AG04449 (cell line): ENCODE measurements at places on chromosomes 2 and 18.

DNA sequence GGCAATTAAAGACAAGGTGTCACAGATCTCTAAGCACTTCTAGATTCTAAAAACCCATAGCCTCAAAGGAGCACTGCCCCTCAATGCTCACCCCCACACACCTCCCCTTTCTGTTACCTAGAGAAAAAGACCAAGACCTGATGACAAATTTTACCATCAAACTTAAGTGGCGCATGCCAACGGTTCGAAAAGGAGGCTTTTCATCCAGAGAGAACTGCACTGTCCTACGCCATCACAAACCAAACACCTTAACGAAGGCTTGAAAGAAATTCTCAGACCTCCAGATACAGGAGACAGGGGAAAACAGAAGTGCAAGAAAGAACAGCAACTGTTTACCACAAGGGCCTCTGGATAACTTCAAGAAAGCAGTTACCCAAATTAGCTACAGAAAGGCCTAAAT lies 2.0 kb upstream of the ZC3H6 start:
- DNase-seq = no peak

- DNase-seq = no peak
Observed at GRCh38 chr2:19369341-19369955, 11.0 kb upstream of the OSR1 start.

GRCh38 chr2:36663851-36664695 lies 32.4 kb upstream of the VIT start:
- no peak for DNase-seq

DNA sequence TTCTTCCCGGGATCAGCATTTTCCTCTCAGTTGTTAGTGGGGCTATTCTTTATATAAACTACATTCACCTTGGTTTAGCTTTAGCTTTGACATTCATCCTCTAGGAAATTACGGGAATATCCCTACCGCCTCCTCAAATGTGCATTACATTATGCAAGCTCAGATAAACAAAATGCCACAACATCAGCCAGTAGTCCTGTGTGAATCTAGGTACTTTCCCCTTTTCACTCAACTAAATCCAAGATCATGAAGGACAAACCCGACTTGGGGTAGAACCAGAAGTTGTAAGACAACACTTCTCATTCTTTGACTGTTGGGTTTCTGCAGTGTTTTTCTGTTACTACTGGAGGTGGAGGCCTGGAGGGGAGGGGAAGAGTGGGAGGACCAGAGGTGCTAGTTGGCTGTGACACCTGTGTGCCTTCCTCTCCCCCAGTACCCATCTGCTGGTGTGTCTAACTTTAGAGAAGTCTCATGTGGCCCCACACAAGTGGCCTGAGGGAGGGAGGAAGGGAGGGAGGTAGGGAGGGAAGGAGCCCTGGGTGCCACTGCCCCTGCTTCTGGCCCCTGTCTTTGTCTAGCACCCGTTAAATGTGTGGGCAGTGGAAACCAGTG lies 84.8 kb upstream of the BCL2L11 start:
- no peak for DNase-seq

DNA sequence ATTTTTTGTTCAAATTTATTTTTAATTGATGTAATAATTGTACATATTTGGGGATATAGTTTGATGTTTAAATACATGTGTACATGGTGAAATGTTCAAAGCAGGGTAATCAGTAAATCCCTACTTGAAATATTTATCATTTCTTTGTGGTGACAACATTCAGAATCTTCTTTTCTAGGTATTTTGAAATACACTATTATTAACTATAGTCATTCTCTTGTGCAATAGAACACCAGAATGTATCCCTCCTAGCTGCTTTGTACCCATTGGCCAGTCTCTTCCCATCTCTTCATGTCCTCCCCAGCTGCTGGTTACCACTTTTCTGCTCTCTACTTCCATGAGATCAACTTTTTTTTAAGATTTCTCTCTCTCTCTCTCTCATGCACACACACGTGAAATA lies 126.5 kb downstream of the ZNF407 start:
- DNase-seq = peak; percentile 46

GRCh38 chr18:12911929-12912703 lies 28.1 kb upstream of the PTPN2 start:
- DNase-seq = no peak

- DNase-seq = no peak
Observed at GRCh38 chr2:154307007-154307406, 391.5 kb upstream of the KCNJ3 start.

GRCh38 chr18:63909870-63910269 lies 2.1 kb downstream of the SERPINB10 start:
- DNase-seq = no peak

GRCh38 chr2:11578081-11578948 lies 44.5 kb downstream of the GREB1 start:
- DNase-seq = no peak

GRCh38 chr2:141038341-141038740 lies 1092.5 kb downstream of the LRP1B start:
- no peak for DNase-seq

GRCh38 chr2:27150639-27151230 lies 1.9 kb downstream of the TCF23 start:
- no peak for DNase-seq

- DNase-seq = no peak
Observed at GRCh38 chr2:144131042-144131441, 388.9 kb downstream of the ZEB2 start.

DNA sequence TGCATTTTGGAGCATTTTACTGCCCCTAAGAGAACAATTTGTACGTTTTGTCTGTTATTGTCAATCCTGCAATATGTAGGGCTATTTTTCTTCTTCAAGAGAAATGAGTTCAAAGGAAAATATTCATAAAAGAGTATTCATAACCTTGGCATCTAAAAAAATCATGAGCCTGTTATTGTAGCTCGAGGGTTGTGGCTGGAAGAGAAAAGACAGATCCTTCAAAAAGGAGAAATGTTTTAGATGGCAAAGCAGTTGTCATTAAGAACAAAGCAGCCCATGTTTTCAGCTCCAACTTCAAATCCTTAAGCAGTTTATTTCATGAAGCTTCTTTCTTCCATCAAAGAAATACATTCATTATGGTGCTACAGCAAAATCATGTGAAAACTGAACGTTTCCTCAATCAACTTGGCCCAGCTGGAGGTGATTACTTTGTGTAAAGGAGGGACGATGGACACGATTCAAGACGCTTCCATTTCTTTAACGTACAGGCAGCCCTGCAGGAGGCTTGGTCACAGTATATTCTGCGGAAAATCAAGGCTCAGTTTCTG lies 31.4 kb downstream of the QPCT start:
- DNase-seq = no peak

- no peak for DNase-seq
Observed at GRCh38 chr2:219836647-219837177, 209.3 kb downstream of the SLC4A3 start.

DNA sequence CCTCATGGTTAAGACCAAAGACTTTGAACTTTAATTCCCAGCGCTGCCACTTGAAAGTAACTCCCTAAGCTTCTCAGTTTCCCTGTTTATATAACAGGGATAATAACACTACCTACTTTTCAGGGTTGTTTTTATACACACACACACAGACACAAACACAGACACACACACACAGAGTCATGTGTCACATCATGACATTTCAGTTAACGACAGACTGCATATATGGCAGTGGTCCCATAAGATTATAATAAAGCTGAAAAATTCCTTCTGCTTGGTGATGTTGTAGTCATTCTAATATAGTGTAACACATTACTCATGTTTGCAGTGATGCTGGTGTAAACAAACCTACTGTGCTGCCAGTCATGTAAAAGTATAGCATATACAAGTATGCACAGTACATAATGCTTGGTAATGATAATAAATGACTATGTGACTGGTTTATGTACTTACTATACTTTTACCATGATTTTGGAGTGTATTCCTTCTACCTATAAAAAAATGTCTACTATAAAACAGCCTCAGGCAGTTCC lies 89.2 kb upstream of the ITGA4 start:
- no peak for DNase-seq

- DNase-seq = no peak
Observed at GRCh38 chr2:180952082-180952481, 28.3 kb upstream of the UBE2E3 start.

- DNase-seq = no peak
Observed at GRCh38 chr18:53610957-53611356, 613.5 kb downstream of the MBD2 start.

GRCh38 chr2:38194751-38195150 lies 118.8 kb upstream of the CYP1B1 start:
- no peak for DNase-seq

GRCh38 chr2:10094271-10094814 lies 14.1 kb upstream of the CYS1 start:
- DNase-seq = no peak

DNA sequence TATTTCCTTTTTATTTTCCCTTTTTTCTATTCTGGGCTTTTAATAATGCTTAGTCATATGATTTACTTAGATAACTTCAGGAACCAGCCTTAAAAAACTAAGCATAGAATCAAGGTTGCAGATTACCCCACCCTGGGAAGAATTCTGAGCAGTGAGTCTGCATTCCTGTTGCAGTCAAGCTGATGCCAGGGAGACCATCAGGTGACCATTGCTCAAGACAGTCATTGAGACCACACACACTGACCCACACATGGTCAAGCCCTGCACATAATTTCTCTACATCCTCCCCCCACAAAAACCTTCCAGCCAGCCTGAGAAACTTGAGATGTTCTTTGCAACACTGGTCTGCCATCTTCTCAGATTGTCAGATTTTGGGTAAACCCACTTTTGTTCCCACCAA lies 83.9 kb downstream of the SH3YL1 start:
- no peak for DNase-seq

GRCh38 chr2:158359846-158360245 lies 96.7 kb downstream of the CCDC148 start:
- no peak for DNase-seq

DNA sequence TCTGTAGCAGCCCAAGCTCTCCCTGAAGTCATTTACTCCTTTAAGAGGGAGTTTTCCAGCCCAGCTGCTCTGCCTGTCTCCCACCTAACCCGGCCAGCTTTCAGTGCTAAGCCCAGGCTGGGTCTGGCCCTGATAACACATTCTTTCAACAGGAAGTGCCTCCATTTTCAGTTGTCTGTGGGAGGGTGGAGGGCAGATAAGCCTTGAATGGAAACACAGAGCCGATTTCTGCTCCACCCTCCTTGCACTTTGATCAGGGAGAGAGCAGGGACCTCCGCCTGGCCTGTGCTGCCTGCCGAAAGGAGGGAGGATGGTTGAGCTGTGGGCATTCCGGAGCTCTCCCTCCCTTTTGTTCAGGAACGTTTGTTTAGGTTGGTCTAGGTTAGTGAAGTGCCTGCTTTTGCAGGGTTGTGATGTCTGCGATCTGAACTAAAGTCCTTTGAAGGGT lies 24.8 kb downstream of the GATA6 start:
- DNase-seq = no peak

DNA sequence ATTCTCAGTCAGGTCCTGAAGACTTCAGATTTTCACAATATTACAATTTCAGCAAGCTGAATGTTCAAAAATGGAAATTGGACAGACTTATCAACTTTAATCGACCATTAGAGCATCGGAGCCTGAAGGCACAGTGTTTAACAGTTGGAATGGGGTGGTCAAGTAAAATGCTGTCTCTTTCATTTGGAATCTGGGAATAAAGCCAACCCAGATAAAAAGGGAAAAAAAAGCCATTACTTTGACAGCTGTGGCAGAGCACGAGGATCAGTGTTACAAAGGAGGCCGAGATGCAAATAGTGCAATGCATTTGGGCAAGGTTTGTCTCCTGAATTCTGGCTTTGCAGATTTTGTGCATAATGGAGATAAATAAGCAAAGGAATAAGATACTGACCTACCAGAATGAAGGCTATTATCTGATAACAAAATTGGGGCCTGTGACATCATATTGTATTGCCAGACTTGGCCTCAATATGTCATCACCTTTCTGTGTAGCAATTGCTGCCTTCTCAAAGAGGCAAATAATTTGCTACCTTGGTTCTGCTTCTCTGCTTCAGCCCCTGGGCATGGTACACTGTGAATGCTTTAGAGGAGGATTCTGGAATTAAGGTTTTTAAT lies 277.5 kb upstream of the KLHL29 start:
- DNase-seq = no peak

GRCh38 chr18:79533591-79533990 lies 137.9 kb downstream of the NFATC1 start:
- no peak for DNase-seq

- DNase-seq = no peak
Observed at GRCh38 chr18:79987566-79987965, 797 bp downstream of the TXNL4A start.

DNA sequence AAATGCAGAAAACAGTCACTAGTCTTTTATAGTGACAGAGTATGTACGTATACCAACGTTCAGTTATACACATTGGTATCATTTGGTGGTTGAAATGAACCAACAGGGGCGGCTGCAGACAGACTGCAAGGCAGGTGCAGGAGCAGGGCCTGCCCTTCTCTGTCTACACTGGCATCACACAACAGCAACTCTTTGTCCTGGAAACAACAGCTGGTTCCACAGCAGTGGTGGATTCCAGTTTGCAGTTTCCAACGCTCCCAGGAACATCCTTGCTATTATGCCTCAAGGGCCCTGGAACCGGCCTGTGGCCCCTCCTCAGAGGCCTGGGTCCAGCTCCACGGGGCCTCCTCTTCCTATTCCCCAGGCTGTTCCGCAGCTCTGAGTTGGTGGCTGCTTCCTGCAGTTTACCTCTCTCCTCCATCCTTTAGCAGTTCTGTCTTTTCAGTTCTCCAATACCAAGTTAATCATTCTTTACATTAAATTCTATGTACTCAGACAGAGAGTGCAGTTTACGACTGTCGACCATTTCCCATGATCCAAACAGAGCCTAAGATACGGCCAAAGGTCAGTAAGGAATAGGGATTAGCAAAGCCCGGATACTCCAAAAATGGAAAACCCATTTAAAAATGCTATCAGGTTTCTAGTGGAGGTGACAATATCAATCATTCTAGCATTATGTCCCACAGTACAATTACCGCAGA lies 87.8 kb downstream of the NOL10 start:
- no peak for DNase-seq

DNA sequence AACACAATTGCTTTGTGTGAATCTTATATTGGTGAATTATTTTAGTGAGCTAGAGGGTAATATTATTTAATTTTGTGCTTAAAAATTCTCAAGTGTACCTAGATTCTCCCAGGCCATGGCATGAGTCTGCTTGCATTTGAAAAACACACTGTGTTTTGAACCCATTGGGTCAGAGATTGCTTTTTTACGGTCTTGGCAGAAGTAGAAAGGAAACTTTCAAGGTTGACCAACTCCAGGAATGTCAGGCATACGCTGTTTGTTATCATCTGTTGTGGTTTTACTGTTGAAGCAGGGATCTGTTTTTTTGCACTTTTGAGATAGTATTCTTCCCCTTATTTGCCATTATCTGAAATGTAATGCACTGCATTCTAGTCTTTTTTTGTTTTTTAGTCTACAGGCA lies 377.4 kb downstream of the RPRM start:
- no peak for DNase-seq

DNA sequence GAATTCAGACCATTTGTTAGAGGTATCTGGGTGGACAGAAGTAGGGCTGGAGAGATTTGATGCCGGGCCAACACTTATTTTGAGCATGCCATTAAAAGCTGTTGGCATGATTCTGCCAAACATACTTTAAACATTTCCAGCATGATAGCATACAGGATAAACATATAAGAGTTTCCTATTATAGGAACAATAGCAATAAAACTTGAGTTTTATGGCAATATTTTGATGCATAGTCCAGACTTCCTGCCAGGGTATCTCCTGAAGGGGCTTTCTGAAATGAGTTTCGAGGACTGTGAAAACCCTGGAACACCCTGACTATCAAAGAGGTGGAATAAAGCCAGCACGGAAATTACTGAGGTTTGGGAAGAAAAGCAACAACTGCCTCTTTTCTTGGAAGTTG lies 1398.0 kb upstream of the NXPH2 start:
- no peak for DNase-seq
